ENCODE measurements at places on chromosomes 13 and 19.

- no peak for DNase-seq
Measured at GRCh38 chr13:103078158-103078557, 11.9 kb upstream of the SLC10A2 start.

- DNase-seq, result no peak
Measured at GRCh38 chr13:110583178-110583865, 21.8 kb upstream of the RAB20 start.

DNA sequence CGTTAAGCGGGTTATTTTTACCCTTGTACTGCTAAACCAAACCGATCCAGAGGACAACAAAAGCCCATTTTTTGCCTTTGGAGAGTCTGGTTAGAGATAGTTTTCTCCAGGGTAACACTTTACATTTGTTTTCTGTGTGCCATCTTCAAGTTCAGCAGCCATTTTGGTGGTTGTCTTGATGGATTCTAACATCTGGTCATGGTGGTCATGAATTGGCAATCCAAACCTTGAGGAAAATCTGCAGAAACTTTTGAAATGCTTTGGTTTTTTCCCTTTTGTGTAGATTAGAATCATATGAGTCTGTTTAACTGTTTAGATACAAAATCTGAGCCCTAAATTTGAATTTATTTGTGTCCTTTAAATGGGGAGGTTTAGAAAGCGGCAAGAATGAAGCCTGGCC, 16.6 kb downstream of the HNRNPM start:
- DNase-seq, result no peak

GRCh38 chr19:4284176-4284958, 5.3 kb downstream of the SHD start:
- DNase-seq, result no peak

GRCh38 chr19:13987101-13987890, 18.8 kb downstream of the RFX1 start:
- no peak for DNase-seq

DNA sequence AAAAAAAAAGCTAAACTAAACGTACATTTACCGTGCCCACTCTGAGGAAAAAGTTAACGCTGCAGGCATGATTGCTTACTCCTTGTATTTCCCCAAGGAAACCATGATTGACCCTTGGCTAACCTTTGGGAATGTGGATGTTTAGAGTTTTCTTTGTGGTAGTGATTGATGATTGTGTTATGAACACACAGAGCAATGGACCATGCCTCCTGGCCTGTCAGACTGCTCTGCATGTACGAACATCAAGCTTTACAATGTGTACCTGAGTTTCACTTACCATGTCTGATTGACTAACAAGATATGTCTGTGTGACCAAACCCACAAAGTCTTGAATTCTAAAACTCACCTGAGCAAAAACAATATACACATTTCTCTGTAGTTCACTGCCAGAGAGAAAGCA, 35.1 kb downstream of the MYCBP2 start:
- DNase-seq, result no peak

DNA sequence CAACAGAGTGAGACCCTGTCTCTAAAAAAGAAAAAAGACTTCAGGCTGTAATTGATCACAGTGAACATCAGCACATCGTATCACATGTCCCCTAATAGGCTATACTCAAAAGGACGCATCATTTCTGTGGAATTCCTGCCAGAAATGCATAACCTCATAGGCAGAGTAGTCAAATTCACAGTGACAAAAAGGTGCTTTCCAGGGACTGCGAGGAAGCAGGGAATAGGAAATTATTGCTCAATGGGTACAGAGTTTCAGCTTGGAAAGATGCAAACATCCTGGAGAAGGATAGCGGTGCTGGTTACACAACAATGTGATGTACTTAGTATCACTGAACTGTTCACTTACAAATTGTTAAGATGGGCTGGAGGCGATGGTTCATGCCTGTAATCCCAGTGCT, 41.1 kb upstream of the MRI1 start:
- DNase-seq, result no peak

DNA sequence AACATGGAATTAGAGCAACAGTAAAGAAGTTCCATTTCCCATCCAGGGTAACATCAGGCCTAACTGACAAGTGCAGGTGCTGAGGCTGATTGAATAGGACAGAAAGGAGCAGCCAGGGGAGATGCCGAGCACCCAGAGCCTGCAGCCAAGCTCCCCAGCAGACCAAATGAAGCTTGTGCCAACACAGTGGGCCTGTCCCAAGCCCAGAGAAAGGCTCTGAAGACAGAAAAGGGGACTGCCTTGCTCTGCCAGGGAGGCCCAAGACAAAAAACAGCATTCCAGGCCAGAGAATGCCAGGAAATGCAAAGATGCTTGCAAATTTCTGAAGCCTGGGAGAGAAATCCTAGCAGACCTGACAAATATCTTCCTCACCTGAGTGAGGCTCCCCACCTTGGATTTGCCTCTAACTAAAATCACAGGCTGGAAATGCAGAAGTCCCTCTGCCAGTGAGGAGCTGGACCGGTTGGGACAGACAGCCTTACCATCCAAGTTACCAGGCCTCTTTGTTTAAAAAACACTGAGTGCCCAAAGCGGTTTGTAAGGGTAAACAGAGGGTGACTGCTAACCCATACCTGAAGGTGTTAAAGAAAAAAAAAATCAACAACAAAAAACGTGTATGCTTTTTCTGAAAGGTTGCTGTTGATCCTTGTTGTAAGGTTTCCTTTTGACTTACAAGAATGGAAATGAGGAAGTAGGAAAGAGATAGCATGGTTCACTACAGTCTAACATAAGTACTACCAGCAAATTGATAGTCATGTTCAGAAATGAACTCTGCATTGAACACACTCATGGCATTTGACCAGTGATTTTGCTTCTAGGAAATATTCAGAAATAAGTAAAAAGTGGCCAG, 11.8 kb upstream of the HMGB1 start:
- DNase-seq, result no peak

DNA sequence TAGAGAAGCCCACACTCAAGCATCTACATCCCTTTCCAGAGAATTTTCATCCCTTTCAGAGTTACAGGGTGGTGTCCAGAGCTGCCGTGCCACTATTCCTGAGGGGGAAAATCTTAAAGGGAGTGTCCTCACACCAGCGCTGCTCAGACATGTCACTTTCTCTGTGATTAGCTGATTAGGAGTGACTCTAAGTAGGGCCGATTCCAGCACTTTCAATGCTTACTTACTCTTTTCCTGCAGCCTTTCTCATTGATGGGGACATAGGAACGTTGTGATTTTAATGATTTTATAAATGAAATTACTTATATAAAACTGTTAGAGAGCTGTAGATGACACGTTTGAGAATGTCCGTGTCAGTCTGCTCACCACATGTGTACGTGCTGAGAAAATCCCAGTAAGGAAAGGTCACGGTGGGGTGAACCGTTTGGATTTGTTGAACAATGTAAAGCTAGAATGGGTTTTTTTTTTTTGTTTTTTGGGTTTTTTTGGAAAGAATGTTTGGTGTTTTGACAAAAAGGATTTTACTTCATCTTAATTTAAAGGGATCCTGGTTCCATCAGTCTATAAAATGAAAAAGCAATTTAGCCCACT, 56.6 kb upstream of the SPATA13 start:
- no peak for DNase-seq

DNA sequence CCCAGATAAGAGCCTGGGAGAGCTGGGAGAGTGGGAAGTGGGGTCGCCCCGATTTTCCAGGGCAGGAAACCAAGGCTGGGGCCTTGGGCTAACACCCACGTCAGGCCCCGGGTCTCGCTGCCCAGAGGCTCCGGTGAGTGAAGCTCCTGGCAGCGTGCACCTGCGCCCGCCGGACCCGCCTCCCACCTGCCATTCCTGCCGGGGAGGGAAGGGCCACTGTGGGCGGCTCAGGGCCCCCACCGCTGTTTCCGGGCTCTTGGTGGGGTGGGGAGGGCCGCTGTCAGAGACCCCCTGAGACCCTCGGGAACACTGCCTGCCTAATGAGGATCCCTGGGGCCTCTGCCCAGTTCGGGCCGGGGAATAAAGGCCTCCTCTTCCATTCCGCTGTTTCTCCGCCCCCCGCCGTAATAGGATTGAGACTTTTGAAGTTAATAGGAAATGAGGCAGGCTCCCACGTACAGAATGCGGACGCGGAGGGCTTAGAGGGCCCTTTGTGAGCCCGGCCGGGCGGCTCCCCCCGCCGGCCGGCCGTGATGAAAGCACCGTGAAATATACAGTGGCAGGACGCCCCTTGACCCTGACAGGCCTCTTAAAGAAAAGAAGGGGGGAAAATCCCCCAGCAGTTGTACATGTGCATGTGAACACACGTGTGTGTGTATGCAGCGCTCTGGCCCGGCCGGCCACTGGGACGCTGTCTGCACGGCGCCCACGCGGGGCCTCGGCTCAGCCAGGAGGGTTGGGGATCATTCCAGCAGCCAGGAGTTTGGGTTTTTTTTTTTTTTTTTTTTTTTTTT, 33.2 kb downstream of the EFNA2 start:
- DNase-seq, result no peak

GRCh38 chr19:42529248-42529764, 1.0 kb upstream of the CEACAM1 start:
- peak; percentile 71 for DNase-seq

DNA sequence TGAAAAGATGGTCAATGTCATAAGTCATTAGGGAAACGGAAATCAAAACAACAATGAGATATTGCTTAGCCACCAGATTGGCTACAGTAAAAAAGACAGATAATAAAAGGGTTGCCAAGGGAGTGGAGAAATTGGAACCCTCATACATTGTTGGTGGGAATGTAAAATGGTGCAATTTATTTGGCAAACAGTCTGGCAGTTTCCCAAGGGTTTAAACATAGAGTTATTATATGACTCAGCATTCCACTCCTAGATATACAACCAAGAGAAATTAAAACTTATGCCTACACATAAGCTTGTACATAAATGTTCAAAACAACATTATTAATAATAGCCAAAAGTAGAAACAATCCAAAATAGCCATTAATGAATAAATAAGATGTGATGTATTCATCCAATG, 9.9 kb upstream of the ZNF227 start:
- no peak for DNase-seq

DNA sequence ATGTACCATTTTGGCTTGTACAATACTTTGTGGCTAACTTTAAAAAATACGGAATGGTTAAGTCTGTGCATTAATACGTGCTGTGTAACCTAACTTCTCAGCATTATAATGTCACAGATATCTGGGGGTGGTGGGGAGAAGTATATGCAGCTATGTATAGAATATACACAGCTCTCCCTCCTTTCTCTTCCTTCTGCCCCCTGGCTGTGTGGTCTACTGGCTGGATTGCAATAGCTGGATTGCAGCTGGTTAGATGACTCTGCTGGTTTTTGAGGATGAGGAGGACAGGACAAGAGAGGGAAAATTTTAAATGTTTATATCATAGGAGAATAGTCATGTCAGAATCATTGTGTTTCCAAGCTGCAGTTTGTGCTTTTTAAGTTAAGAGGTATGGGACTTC, 9.7 kb downstream of the RNASEH2B start:
- DNase-seq, result no peak

GRCh38 chr19:21256722-21257121, 72.5 kb downstream of the ZNF708 start:
- DNase-seq, result no peak

DNA sequence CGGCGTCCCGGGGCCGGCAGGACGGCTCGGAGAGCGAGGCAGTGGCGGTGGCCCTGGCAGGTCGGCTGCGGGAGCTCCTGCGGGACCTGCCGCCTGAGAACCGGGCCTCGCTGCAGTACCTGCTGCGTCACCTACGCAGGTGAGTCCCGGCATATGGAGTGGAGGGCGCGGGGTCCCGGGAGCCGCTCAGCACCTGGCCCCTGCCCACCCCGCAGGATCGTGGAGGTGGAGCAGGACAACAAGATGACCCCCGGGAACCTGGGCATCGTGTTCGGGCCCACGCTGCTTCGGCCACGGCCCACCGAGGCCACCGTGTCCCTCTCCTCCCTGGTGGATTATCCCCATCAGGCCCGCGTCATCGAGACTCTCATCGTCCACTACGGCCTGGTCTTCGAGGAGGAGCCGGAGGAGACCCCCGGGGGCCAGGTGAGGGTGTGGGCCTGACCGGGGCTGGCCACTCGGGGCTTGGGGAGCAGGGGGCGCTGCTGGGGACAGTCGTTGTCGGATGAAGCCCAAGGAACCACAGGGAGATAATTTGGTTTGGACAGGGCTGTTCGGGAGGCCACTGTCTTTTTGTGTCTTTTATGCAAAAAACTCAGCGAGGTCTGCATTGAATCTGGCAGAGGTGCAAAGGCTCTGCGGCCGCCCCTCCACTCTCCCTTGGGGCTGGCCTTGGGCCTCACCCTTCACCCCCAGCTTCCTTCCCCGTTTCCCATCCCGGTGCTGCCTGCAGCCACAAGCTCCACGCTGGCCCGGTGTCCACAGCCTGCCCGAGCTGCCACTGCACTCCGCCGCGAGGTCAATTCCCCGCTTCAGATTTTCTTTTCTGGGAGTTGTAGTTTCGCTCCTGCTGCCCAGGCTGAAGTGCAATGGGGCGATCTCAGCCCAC, 12.0 kb downstream of the POLR2E start:
- no peak for DNase-seq

- no peak for DNase-seq
Measured at GRCh38 chr19:6706633-6706958, 13.9 kb downstream of the C3 start.

GRCh38 chr13:113763254-113763653, 4.2 kb downstream of the TMEM255B start:
- no peak for DNase-seq

- DNase-seq, result no peak
Measured at GRCh38 chr19:46759817-46760333, 13.6 kb upstream of the STRN4 start.

GRCh38 chr13:80305737-80306136, 35.2 kb downstream of the SPRY2 start:
- peak; percentile 41 for DNase-seq

DNA sequence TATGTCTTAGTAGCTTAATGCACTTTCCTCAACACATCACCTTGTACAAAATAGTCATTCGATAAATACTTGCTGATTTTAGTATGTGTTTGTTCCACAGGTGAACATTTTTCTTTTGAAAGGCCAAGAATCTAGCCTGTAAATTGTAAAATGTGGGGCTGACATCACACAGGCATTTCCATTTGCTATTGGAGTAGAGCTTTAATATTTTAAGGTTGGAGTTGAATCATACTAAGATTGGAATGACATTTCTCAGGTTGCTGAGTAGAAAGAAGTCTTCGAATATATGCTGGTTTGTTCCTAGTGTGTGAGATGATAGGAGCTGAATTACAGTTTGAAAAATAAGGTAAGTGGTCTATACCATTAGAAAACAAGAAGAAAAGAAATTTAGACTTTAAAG, 112.3 kb upstream of the FRY start:
- no peak for DNase-seq

DNA sequence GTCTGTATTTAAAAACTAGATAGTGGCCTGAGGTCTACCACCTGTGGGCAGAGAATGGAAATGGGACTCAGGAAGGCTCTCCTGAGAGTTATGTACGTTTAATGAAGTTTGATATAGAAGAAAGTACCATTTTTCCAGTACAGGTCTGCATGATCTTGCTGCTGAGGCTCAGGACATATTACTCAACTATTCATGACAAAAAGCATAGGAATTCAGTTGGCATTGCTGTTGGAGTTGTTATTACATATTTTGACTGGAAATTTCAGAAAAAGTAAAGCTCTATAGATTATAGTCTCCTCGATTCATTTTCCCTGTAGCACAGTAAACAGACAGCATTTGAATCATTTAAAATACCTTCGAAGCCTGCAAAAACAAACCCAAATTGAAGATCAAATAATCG, 469.8 kb downstream of the DCT start:
- no peak for DNase-seq
